Ovary (tissue), 10 donors: ENCODE measurements at places on chromosomes 6 and 20.

DNA sequence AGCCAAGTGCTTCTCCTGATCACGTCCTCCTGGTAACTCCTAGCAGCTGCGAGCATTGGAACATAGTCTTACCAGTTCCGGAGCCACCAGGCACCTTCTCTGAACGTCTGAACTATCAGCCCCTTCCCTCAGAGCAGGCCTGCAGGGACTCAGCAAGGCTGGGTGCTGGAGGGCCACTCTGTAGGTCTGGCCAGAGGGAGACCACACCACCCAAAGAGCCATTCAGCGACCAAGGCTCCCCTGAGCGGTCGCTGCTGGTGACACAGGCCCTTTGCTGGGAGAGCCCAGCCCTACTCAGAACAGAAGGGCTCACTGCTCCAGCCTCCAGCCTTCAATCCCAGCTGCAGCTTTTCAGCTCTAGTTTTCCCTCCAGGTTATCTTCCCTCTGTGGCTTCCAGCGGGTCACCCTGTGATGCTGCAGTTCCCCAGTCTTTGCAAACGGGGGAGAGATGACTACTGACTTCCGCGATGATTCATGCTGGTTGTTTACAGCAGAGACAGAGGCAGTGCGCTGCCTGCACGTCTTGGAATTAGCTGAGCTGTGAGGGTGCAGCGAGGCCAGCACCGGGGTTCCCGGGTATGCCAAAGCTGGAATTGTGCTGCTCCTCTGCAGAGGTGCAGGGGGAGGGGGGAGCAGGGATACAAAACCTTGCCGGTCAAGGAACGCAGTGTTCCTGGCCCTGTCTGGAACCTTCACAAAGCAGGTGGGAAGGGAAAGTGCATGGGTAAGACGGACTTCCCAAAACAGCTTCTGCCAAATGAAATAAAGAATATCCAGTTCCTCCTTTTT, 161.4 kb downstream of the LY86 start:
- peak; percentile 88 for DNase-seq

DNA sequence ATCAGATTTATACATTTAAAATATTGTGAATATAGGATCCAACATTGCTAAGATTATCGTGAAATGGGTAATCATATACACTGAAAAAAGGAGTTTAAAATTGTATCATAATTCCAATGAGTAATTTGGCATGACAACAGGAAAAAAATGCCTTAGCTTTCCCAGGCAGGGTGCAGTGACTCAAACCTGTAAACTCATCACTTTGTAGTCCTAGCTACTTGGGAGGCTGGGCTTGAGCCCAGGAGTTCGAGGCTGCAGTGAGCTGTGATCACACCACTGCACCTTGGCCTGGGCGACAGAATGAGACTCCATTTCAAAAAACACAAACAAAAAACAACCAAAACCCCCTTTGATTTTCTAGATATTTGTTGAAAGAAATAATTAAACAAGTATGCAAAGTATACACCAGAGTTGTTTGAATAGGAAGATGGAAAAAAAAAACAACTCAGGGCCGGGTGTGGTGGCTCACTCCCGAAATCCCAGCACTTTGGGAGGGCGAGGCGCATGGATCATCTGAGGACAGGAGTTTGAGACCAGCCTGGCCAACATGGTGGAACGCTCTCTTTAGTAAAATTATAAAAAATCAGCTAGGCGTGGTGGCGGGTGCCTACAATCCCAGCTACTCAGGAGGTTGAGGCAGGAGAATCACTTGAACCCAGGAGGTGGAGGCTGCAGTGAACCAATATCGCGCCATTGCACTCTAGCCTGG, 98.7 kb downstream of the TRERF1 start:
- no peak for DNase-seq

- no peak for DNase-seq
These were observed 96.3 kb downstream of the PRDM1 start for GRCh38 chr6:106182455-106182854.

DNA sequence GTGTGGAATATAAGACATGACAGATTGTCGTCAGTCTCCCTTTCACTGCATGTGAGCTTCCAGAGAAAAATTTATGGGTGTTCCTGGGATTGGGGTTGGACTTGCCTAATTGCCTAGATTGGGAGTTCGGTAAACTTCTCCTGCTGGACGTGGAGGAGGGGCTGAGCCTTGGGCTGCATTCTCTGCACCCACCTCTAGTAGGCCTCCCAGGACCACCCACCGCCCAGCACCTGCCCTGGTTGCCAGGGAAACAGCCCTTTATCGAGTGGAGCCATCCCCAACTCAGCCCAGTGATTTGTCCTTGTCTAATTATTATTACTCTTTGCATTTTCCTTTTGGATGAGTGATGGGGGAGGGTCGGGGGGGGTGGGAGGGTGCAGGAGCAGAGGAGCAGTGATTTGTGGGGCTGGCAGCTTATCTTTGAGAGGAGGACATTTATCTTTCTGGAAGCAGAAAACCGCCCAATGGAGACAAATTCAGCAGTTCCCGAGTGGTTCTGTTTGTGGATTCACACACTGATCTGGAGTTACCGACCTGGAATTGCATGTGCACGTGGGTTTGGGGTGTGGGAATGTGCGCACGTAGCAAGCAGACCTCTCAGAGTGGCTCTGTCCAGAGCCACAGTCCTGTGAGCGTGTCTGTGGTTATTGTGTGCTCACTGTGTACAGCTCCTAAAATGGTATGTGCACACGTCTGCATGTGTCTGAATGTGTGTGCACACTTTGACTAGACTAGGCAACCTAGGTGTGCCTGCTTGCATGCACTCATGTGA, 104.5 kb downstream of the DHX35 start:
- DNase-seq = no peak

DNA sequence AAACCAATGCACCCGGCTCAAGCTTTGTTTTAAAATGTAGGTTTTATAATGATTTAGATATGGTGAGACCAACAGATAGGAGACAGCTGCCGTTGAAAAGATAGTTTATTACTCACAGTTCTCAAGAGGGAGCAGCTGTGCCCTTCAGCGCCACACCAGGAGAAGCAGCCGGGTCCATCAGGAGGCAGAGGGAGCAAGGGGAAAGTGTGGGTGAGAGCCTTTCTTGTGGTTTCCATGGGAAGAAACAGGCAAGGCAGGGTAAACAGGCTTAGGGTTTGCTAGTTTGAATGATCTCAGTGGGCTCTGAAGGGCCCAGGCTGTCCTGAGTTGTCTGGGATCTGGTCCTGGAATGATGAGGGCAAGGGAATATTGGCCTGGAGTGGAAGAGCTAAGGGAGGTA, 117.7 kb upstream of the PLCB4 start:
- DNase-seq = no peak

GRCh38 chr6:157376241-157376640, 4.7 kb upstream of the ZDHHC14 start:
- no peak for DNase-seq

DNA sequence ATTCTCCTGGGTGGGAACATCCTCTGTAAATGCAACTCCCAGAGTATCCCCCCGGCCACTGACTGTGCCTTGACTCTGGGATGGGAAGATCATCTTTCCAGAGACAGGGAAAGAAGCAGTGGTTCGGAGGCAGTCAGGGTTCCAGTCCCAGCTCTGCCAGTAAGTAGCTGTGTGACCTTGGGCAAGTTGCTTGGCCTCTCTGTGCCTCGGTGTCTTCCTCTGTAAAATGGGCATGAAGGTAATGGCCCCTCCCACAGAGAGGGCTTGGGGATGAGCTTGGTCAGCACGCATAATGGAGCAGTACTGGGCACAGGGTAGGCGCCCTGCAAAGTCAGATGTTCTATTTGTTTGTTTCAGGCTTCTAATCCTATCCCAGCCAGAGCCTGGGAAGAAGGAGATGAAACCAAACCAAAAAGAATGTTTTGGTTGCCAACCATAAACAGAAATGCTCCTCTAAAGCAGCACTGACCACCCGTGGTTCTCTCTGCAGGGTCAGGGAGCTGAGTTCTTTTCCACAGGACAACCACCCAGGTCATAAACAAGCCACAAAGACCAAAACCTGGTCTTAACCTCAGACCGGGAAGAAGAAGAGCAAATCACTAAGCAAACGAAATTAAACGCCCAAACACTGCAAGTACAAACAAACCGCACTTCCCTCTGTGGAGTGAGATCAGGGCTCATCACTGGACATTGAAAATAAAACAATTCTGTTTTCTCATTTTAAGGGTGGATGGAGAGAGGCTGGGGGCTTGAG, 381.0 kb upstream of the SULF2 start:
- peak; percentile 33 for DNase-seq
